B cell (primary cell): ENCODE measurements at places on chromosomes 7 and 10. TPM values are rescaled to one million over a fixed set of nuclear protein-coding genes. Genes with fewer than 3 reads are reported as not detected.

GRCh38 chr7:326809-327232 lies 36.9 kb downstream of the FOXL3 start:
- no peak for DNase-seq
- peaks cover 9% of the 10 kb centered on the region for H3K27me3 ChIP-seq
- no peaks in the 10 kb centered on the region for H3K36me3 ChIP-seq
- peaks cover 6% of the 10 kb centered on the region for H3K4me1 ChIP-seq

DNA sequence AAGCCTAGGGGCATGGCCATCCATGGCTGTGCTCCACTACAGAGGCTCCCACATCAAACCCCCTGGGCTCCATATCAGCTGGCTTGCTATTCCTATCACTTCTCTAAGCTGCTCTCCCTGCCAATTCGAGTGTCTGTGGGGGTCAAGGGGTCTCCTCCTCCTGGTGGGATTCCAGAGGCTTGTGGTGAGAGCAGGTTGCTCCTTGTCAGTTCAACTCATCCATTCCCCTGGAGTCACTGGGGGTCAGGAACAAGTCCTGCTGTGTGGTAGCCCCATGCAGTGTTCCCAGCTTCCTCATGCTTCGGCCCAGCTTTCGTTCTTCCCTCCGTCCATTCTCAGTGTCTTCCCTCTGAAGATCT lies 86.6 kb upstream of the UNC5B start:
- no peaks in the 10 kb centered on the region for H3K36me3 ChIP-seq
- H3K27ac ChIP-seq, result no peak overlapping the region
- DNase-seq, result no peak
- H3K4me1 ChIP-seq, result no peaks in the 10 kb centered on the region

DNA sequence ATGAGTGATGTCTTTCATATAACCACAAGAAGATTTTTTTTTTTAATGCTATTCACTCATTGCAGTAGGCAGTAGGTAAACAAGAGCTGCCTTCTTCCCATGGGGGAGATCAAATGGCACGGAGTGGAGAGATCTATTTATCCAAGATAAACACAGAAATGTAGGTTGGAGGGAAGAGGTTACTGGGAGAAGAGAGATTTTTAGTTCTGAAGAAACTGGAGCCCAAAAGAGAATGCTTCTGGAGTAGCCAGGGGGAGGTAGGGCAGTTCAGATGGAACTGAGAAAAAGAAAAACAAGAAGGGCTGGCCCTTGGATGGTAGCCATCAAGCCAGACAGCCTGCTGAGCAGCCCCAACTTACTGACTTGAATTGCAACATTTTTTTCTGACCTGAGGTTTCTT lies 270.1 kb upstream of the TPK1 start:
- no peak for DNase-seq
- no peak overlapping the region for H3K4me3 ChIP-seq
- H3K4me1 ChIP-seq, result no peaks in the 10 kb centered on the region

Gene GRM3
- total RNA-seq, result not detected in 2 replicates

DNA sequence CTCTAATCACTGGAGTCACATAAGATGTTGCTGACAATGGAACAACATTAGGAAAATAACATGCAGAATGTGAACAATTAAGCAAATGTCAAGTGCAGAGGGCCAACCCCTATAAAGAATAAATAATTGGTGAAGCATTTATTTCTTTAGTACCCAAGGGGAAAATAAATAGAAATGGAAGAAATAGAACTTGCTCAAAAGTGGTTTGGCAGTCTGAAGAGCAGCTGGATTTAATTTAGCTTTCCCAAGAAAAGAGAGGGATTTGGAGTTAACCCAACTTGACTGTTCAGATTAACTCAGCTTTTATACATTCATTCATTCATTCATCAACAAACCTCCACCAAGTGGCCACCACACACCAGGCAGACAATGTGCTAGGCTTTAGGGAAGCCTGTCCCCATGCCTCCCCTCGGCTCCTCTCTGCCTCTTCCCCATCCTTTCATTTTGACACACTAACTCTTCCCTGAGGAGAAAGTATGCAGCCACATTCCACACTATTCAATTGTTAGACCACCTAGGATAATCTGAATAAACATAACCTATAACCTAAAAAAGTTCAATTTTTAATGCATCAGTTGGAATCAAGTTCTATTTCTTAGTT lies 295.5 kb downstream of the AHR start:
- H3K27ac ChIP-seq, result no peak overlapping the region
- no peak for DNase-seq
- H3K27me3 ChIP-seq, result no peaks in the 10 kb centered on the region
- no peaks in the 10 kb centered on the region for H3K4me1 ChIP-seq
- H3K4me3 ChIP-seq, result no peak overlapping the region
- H3K36me3 ChIP-seq, result no peaks in the 10 kb centered on the region
